ENCODE measurements at places on chromosomes 4 and X.

- DNase-seq = no peak
Observed at GRCh38 chrX:47175588-47175980, 18.0 kb upstream of the UBA1 start.

DNA sequence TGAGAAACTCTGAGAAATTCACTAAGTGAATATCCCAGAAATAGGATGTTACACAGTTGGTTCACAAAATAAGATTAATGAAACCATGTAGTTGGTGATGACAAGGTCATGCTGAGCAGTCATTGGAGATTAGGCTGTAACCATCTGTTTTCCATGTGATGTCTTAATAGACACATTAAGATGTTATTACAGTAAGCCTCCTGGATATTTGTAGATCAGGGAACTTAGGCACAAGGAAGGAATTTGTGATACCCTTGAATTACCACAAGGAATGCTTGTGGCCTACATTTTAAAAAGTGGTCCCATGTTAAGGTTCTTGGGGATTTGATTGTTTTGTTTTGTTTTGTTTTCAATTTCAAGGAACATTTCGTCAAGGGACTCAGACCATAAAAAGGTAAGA lies 185.6 kb upstream of the BANK1 start:
- DNase-seq = no peak

DNA sequence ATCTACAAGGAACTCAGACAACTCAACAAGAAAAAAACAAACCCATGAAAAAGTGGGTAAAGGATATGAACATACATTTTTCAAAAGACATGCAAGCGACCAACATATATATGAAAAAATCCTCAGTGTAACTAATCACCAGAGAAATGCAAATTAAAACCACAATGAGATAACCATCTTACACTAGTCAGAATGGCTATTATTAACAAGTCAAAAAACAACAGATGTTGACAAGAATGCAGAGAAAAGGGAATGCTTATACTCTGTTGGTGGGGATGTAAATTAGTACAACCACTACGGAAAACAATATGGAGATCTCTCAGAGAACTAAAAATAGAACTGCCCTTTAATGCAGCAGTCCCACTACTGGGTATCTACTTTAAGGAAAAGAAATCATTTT lies 12.1 kb downstream of the NIPAL1 start:
- no peak for DNase-seq

- no peak for DNase-seq
Observed at GRCh38 chrX:50768801-50769200, 45.2 kb downstream of the SHROOM4 start.

DNA sequence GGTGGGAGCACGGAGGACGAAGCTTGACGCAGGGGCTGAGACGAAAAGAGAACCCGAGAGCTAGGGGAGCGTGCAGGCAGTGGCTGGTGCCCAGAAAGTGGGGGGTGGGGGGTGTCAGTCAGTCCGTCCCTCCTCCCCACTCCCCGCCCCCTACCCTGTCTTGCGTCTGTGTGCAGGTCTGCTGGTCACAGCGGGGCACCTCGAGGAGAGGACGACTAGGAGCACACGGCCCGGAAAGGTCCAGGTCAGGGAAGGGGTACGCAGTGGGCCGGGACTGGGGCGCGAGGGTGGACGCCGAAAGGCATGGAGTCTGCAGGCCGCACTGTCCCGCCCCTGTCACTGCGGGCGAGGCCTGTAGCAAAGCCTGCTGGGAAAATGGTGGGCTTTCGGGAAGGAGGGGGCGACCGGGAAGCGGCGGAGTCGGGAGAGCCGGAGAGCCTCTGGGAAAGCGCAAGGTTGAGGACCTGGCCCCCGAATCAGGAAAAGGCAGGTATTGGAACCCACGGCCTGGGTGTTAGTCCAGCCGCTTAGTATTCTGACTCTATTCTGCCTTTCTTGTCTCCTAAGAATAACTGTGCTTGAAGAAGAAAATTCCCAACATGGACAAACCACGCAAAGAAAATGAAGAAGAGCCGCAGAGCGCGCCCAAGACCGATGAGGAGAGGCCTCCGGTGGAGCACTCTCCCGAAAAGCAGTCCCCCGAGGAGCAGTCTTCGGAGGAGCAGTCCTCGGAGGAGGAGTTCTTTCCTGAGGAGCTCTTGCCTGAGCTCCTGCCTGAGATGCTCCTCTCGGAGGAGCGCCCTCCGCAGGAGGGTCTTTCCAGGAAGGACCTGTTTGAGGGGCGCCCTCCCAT lies 769 bp downstream of the TCEAL1 start:
- peak; percentile 32 for DNase-seq

- DNase-seq = no peak
Observed at GRCh38 chr4:5381961-5382441, 326.4 kb downstream of the EVC2 start.

GRCh38 chrX:131747173-131747572 lies 203.3 kb downstream of the OR13H1 start:
- DNase-seq = peak; percentile 84

Measured in NCI-H748 treated with DMSO at 0.1 percent for 48 hours (cell line).